HCT116 (cell line): ENCODE measurements at places on chromosomes 6 and 20. TPM values are rescaled to one million over a fixed set of nuclear protein-coding genes. Genes with fewer than 3 reads are reported as not detected.

PSORS1C2 gene
- not detected for total RNA-seq

TBC1D22B gene
- 9.1 TPM for total RNA-seq

DEFB124 gene
- total RNA-seq = not detected

RRAGD gene
- total RNA-seq = 15.9 TPM

FUT9 gene
- not detected for total RNA-seq

TBX18 gene
- 14.4 TPM for total RNA-seq

EDN3 gene
- total RNA-seq = not detected

PGBD1 gene
- 3.6 TPM for total RNA-seq

LHFPL5 gene
- 0.71 TPM for total RNA-seq

PGC gene
- 1.2 TPM for total RNA-seq

ETV7 gene
- total RNA-seq = 1.0 TPM

PRND gene
- total RNA-seq = not detected

NRSN1 gene
- total RNA-seq = not detected

RFX6 gene
- total RNA-seq = not detected

JPH2 gene
- total RNA-seq = 0.17 TPM

LY6G6F gene
- not detected for total RNA-seq

EPB41L2 gene
- 74.8 TPM for total RNA-seq

PTPRA gene
- total RNA-seq = 44.6 TPM

FAM209A gene
- 0.34 TPM for total RNA-seq

BEND6 gene
- total RNA-seq = 4.0 TPM

TULP1 gene
- total RNA-seq = not detected

DUSP22 gene
- total RNA-seq = 19.2 TPM

PRKN gene
- total RNA-seq = 2.6 TPM

VIP gene
- not detected for total RNA-seq

MRAP2 gene
- 1.4 TPM for total RNA-seq

TXNDC5 gene
- total RNA-seq = 162 TPM

SENP6 gene
- total RNA-seq = 78.1 TPM

HTR1B gene
- 0.74 TPM for total RNA-seq

SULF2 gene
- total RNA-seq = 13.0 TPM

SLC18B1 gene
- 18.1 TPM for total RNA-seq

IMPG1 gene
- total RNA-seq = not detected

MCHR2 gene
- total RNA-seq = not detected

TGM2 gene
- 6.1 TPM for total RNA-seq

MACROD2 gene
- total RNA-seq = 3.7 TPM

PPP1R14C gene
- 7.8 TPM for total RNA-seq

SNAP25 gene
- 0.39 TPM for total RNA-seq

SLC2A10 gene
- 0.05 TPM for total RNA-seq

CPXM1 gene
- 0.17 TPM for total RNA-seq

UFL1 gene
- 19.6 TPM for total RNA-seq

CCM2L gene
- total RNA-seq = 1.4 TPM
